ENCODE measurements at places on chromosomes 16 and 17.
A peak's percentile ranks its signal among the peaks of the same experiment; 100 is the strongest.

- DNase-seq: no peak
Observed at GRCh38 chr17:49552070-49552751, 23.5 kb upstream of the NXPH3 start.

DNA sequence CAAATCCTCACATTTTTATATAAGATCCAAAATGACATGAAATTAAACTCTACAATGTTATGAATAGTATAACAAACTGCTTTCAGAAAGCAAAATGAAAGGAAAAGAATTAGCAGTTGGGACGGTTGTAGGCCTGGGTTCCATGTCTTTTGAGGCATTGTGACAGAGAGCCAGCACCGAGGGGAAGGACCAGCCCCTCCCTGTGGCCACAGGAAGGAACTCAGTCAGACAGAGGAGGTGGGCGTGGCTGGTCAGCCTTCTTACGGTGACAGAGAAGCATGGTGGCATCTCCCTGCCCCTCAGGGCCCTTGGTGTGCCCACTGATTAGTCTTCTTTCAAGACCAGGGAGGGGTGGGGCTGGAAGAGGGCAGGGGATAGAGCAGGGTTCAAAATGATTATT lies 5.7 kb downstream of the ZNF319 start:
- DNase-seq: peak; percentile 54

GRCh38 chr17:20993863-20994778 lies 48.7 kb downstream of the USP22 start:
- no peak for DNase-seq

DNA sequence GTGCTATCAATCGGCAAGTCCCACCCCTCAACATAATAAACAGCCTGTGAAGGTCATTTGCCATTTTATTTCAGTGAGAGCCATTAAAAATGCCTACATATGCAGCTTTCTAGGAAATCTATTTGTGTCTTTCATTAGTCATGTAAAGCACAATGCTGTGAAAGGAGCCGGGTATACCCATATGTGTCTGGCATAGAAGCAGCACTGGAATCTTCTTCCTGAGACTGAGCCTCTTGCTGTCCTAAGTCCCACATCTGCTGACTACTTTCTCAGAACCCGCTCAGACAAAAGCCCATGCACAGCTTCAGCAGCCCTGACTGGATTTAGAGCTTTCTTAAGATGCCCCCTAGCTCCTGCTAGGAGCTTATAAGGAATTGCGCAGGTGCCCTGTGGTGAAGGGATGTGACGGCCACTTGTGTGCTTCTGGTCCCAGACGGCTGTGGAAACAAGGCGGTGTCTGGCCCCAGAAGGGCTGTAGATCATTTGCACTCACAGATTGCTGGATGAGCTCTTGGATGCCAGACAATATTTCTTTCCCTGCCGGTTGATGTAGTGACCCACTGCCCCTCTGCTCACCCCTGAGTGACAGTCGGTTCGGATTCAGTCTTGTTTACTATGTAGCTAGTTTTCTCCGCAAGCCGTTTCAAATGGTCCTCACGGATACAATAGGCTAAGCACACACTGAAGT lies 172.2 kb downstream of the ANKFN1 start:
- no peak for DNase-seq

DNA sequence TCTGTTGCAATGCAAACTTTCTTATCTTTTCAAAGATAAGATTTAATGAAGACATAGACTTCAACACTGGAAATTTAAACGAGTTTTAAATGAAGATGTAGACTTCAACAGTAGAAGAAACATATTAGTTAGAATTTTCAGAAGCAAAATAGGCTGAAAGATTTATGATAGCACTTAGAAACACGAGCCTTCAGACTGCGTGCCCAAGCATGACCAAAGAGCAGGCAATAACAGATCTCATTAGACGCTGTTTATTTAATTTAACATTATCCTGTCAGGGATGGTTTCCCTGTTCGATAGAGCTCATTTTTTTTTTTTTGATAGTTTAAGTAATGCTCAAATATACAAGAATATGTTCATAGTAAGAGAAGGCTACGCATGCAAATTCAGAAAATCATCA lies 604.7 kb upstream of the SOX9 start:
- DNase-seq: no peak

- DNase-seq: no peak
Observed at GRCh38 chr17:74695629-74696028, 17.1 kb downstream of the CD300LF start.

DNA sequence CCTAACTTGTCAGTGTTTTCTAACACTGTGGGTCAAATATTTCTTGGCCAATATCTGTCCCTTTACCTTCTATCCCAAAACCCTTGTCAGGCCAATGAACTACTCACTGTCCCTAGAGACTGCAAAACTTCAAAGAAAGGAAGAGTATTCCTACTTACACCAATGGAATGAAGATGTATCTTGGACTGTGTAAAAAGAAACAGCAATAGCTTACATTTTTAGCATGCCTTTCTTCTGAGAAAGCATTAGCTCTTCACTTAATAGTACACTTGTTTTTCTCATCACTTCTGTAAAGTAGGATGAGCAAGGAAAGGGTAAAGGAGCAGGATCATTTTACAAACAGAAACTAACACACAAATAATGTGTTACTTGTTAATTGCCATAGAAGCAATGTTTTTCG lies 73.9 kb downstream of the STH start:
- DNase-seq: no peak

- no peak for DNase-seq
Observed at GRCh38 chr16:2852731-2853507, 5.1 kb downstream of the PRSS22 start.

DNA sequence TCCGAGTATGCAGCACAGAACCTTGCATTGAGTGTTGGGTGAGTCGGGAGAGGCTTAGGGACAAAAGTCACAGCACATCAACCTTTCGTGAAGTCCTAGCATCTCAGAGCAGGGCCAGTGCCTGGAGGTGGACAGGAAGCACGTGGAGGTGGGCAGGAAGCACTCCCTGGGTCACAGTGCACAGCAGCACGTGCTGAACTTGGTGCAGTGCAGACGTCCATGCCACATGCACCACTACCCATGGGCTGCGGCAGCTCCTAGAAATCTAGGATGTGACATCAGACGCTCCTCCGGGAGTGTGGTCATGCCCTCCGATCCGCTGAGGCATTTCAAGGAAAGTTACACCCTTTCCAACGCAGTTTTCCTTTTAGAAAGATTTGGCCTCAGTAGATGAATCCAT lies 83.4 kb upstream of the CHMP6 start:
- no peak for DNase-seq

- no peak for DNase-seq
Observed at GRCh38 chr16:85488414-85488813, 124.7 kb upstream of the GSE1 start.

DNA sequence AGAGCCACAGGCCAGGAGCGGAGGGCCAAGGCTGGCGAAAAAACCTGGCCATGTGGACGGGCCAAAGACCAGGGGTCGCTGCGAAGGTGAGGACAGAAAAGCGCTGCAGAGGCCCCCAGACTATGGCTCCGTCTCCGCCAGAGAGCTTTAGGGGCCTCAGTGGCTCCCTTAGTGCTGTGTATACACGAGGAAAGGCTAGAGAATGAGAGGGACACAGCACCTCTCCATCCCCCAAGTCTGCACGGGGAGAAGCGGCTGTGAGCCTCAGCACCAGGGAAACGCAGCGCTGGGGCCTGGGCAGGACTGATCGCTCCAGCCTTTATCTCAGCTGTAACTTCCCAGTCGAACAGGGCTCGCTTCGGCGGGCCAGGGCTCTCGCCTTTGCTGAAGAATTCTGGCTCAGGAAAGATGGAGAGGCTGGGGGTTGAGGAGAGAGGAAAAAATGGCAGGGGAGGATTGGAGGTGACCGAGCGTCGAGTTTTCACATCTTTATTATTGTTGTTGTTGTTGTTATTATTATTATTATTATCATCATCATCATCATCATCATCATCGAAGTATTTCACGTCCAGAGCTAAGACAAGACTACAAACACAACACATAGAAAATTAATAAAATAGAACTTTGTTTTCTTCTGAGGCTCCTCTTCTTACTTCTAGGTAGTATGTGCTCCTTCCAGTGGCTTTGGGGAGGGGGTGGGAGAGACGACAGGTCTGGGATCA lies 1.9 kb upstream of the HOXB5 start:
- no peak for DNase-seq

DNA sequence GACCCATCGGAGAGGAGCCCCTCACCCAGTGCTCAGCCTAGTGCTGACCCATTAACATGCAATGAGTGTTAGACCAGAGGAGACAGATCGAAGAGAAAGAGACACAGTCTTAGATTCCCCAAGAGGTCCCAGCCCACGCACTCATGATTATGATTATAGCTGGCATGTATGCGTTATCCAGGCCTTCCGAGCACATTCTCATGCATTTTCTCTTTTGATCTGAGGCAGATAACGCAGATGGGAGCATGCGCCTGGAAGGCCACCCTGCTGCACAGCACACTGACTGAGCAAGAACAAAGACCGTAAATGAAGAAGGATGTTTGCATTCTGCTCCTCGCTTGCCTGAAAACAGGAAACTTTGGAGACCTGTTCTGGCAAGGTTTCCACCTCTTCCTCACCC lies 232.7 kb downstream of the SOX9 start:
- DNase-seq: no peak

DNA sequence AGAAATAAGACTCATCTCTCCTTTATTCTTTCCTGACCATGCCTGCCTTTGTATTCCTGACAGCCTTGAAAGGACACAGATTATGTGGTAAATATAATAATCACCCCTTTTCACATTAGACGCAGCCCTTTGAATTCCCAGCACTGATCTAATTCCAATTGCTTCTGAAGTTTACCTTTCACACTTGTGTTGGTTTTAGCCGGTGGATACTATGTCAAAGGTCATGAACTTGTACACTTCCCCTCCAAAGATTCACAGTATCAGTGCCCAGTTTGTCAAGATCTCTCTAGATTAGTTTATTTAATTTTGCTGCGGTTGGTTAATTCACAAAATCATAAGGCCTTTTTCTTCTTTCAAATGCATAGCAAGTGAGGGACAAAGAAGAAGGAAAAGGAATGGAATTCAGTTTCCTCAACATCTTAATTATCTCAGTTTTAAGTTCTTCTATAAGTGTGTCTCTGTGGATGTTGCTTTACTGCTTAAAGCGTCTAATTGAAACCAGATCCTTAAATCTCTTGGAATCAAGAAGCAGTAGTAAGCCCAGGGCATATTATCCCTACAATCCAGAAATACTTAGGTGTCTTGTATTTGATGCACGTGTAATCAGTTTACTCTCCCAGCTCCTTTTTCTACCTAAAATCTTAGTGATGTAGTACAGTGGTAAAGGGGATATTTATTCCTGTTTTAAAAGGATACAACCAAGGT lies 174.3 kb upstream of the TBX2 start:
- no peak for DNase-seq

DNA sequence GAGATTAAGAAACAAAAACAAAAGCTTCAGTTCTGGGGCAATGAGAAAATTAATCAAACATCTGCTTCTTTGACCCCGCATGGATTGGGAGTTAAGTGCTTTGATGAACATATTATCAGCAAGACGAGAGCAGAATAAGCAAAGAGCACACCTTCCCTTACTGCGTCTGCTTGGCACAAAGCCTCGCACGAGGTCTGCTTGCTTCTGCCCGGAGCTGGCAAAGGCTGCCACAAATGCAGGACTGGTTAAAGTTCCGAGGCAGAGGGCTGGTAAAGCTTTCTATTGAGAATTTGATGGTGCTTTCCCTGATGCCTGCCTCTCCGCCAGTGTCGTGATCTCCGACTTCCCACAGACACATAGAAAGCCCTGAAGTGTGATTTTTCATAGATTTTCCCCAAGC lies 17.0 kb downstream of the VAT1L start:
- DNase-seq: no peak

DNA sequence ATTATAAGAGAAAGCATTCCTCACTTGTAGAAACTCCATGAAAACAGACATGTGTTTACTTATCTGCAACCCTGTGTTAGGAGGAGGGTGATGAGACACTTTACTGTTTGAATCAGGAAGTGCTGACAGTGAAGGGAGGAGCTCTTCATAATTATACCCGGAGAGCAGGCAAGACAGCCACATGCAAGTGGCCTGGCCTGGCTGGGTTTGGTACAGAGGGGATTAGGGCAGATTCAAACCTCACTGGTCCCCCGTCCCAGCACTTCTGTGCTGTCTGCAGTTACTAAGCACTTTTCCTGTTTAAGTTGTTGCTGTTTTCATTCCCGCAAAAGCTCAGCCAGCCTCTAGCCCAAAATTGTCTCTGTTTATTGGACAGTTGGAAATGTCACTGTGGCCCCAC lies 78.5 kb downstream of the WWOX start:
- no peak for DNase-seq

DNA sequence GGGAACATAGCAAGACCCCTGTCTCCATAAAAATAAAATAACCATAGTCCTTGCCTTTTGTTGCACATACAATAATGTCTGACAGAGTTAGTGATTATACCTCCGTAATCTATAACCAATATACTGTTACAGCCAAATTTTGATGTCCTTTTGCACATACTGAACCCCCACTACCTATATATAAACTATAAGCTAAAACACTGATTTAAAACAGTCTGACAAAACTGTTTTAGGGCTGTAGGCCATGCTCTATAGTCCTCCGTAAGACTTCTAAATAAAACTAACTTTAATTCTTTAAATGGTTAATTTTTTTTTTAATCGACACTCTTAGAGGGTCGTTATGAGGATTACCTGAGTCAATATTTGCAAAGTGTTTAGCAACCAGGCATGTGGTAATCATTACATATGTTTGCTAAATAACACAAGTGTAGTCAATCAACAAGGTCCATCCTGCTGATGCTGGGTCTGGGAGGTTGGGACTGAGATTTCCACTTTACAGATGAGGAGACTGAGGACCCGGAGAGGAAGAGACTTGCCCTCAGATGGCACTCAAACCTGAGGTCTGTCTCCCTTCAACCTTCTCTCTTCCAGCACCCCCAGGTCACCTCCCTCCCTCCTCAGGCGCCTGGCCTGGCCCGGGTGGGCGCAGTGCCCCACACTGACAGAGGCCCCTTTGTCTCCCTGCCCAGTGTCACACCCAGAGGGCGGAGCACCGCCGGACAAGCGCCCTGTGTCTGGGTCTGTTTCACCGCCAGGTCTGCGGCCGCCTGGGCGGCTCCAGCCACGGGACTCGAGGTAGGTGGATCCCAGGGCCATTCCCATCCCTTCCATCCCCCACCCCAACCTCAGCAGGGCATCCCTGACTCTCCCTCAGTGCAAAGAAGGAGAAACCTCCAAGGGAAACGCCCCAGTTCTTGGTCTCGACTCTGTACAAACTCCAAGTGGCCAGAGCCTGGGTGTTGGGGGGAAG lies 10.3 kb downstream of the ZNF385C start:
- no peak for DNase-seq

- DNase-seq: no peak
Observed at GRCh38 chr17:49266233-49266632, 35.6 kb upstream of the PHOSPHO1 start.

- no peak for DNase-seq
Observed at GRCh38 chr17:73029991-73030390, 62.5 kb downstream of the SLC39A11 start.

- DNase-seq: no peak
Observed at GRCh38 chr16:87196231-87196630, 121.0 kb downstream of the C16orf95 start.

DNA sequence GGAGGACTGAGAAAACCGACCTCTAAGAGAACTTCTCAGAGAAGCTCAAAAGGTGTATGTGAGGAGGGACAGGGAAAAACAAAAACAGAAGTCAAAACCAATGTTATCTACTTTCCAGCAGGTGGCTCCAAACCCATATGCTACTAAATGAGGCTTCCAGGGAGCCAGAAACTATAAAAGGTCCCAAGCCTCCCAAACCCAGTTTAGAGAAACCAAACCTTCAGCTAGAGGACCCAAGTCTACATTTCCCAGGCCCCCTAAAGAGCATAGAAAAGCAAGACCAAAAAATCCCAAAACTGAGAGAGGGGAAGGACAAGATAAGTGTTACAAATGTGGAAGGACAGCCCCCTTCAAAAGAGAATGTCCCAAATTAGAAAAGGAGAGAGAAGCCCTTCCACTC lies 3.7 kb downstream of the HPR start:
- DNase-seq: no peak

GRCh38 chr17:30357476-30357875 lies 21.3 kb upstream of the CPD start:
- DNase-seq: no peak

Data from activated gamma-delta T cell treated with Interleukin-2 at 50 U/mL for 16 hours (primary cell).